ENCODE measurements at places on chromosomes 4 and X. TPM values are rescaled to one million over a fixed set of nuclear protein-coding genes. Genes with fewer than 3 reads are reported as not detected.

DNA sequence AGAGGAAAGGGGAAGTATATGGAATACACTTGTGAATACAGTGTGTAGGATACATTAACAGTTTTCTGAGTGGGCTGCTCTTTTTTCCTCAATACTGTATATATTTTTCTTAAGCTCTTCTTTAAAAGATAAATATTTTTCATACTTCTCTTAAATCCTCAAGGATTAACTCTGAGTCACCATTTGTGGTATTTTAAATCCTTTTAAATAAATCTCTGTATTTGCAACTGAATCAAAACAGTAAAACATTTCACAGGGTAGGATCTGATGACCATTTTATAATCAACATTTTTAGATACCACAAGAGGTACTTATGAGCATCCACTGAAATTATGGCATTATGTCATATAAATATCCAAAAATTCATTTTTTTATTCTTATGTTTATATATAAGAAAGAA lies 87.6 kb downstream of the GAB1 start:
- DNase-seq, result no peak

DNA sequence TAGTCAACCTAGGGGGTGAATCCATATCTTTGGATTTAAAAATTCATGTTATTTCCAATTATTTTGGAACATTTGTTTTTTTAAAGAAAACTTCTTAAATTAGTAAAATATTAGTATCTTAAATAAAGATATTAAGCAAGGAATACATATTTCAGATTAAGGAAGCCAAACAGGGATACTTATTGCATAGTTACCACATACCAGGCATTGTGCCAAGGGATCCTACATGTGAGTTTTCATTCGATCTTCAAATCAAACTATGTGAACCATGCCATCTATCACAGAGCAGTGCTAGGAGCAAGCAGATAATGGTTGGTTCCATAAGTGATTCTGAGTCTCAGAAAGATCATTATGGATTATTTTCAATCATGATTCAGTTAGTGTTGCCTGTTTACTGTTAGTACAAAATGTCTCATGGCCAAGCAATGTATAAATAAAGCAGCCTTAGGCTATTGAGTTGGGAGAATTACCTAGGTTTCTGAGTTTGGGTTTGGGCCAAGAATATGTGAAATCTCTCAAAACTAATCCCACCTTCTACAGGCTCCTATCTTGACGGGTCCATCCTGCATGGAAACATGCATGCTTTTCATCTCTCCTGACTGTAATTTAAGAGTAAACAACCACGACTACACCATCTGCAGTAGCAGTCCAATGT lies 176.7 kb downstream of the NPFFR2 start:
- DNase-seq, result no peak

DNA sequence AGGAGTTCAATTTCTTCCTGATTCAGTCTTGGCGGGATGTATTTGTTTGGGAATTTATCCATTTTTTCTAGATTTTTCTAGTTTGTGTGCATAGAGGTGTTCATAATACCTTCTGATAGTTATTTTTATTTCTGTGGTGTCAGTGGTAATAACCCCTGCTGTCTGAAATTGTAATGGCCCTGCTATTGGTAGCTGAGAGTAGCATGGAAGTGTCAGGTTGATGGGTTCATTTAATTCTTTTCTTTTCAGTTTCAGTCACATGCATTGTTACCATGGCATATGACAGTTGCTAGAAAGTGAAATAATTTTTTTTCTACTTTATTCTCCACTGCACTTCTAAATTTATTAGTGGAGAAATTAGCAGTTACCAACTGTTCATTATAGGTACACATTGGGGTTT lies 20.7 kb downstream of the AR start:
- no peak for DNase-seq

DOK7 gene
- total RNA-seq, result not detected

DCLK2 gene
- 0.08 TPM for total RNA-seq
